ENCODE measurements at places on chromosomes 1 and 21.

DNA sequence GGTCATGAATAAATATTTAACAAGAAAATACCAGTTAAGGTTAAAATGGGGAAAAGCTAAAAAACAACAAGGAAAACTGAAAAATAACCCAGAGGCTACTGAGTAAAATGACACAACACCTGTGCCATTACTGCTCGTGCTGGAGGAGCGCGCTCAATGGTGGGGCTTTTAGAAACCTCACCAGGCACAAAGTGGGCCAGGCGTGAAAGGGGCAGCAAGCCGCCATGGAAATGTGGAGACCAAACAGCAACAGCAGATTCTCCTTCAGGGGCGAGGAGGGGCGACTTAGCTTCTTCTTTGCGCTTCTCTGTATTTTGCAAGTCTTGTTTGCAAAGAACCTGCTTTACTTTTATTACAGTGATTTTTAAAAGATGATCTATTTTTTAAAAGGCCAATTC is 18.9 kb upstream of the SPATC1L start:
- DNase-seq: no peak

DNA sequence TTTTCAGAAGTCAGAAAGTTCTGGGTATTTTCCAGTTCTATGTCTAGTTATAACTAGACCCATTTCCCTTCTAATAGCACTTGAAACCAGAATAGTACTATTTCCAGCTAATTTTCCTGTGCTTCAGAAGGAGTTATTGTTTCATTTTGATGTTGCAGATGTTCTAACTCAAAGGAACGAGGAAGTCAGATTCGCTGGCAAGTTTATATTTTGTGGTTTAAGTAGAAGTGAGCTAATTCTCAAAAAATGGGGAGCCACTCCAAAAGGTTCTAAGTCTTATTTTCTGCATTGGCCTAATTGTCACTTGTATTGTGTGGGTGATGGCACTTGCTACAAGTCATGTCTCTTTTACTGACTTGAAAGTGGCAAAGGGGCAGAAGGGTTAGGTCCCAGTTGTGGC is 18.1 kb downstream of the CCDC185 start:
- DNase-seq: no peak

DNA sequence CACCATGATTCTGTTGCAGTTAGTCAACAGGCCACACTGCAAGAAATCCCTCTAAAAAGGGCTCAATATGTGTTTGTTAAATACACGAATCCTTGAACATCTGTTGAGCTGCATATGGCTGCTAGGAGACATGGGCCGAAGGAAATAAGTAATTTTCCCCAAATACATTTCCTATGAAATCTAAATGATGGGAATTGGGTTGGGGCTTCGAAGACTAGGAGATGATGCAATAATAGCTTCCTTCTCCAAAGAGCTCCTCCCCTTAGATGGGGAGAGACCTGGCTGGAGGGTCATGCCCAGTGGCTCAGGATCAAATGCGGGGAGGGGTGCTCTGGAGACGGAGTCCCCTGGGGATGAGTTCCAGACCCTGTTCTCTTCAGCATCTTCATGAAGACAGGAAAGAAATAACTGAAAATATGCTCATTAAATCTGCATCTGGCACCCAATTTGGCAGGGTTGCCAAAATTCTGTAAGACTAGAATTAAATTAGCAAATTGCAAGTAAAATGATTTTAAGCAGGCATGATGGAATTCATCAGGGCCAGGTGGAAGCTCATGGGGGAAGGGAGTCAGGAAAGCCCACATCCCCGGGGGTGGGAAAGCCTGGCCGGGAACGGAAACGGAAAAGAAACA is 165.0 kb upstream of the EDN2 start:
- DNase-seq: peak; percentile 25

GRCh38 chr1:118751166-118751565 is 237.0 kb downstream of the TBX15 start:
- no peak for DNase-seq

DNA sequence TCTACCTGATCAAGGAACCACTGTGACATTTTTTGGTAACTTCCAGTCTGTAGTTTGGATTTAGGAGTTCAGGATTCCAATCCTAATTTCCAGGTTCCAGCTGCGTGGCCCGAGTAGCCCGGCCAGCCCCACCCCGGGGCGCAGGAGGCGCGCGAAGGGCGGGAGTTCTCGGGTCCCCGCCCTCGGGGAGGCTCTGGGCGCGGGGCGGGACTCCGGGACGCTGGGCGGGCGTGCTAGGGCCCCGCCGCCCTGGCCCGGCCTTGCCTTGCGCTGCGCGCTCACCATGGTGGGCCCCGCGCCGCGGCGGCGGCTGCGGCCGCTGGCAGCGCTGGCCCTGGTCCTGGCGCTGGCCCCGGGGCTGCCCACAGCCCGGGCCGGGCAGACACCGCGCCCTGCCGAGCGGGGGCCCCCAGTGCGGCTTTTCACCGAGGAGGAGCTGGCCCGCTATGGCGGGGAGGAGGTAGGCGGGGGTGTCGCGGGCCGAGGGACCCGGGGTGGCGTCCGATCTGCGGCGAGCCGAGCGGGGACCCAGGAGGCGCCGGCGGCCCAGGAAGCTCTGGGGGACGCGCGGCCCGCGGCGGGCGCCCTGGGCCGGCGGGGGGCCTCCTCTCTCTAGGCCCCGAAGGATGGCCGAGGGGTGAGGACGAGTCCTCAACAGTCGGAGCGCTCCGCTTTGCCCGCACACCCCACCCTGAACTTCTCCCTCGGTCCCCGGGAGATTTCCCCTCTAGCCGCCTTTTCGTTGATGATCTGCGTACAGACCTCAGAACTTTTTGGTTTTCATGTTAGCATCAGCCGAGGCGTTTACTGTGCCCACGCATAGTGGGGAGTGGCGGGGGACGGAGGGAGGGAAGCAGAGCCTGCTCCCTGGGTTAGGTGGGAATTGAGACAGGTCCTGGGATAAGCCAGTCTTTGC is at the start of gene NENF:
Gene NENF, plus strand, starts transcription at position 260 of the 916 bp plus-strand sequence. Its CDS starts 24 bp downstream, at position 284.
- peak; percentile 73 for DNase-seq

DNA sequence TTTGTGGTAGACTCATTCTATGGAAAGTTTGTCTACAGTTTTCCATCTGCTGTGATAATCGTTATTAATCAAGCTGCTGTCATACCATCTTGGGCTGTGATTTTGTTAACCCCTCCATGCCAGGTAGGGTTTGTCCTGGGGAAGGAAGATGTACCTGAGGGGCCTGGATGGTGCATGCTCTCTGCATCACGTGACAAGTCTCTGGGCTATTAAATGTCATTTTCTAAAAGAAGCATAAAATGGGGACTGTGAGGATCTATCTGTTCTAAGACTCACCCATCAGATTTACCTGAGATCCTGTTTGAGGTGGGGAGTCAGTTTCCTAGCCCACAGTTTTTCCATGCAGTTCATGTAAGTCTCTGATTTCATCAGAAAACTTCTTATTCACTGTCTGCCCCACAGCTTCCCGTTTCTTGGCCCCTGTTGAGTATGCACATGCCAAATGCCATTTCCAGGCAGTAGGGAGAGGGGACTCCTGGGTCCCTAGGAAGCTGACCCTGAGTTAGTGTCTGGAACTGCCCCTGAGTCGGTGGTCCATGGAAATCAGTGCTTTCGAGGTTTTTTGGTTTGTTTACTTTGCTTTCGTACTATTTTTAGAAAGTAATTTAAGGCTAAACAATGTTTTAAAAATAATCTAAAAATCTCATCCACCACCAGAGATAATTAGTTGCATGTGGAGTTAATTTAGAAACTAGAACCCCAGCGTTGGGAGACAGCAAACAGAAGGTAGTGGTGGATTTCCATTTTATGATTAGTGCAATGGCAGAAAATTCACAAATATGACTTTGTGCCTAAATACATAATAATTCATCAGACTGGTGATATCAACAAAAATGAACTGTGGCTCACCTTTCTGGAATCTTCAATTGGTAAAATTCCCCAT is 46.7 kb downstream of the ZBTB18 start:
- DNase-seq: no peak

GRCh38 chr1:109923131-109923945 is 12.7 kb downstream of the CSF1 start:
- no peak for DNase-seq

DNA sequence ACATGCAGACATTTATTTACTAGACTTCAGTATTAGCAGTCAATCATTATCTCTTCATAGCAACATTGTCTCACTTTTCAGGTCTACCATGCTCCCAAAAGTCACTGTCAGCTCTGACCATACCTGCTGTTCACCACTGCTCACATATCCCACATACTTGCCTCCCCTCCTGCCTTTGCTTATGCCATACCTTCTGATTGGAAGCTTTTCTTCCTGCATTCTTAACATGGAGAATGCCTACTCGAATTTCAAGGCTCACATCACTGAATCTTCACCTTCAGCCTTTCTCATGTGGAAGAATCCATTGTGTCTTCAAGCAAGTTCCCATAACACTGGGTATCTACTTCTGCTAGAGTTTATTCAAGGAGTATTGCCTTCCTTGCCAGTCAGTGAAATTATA is 135.4 kb downstream of the NTNG1 start:
- DNase-seq: no peak

- no peak for DNase-seq
These were observed 36.6 kb downstream of the AZIN2 start for GRCh38 chr1:33117440-33118085.

DNA sequence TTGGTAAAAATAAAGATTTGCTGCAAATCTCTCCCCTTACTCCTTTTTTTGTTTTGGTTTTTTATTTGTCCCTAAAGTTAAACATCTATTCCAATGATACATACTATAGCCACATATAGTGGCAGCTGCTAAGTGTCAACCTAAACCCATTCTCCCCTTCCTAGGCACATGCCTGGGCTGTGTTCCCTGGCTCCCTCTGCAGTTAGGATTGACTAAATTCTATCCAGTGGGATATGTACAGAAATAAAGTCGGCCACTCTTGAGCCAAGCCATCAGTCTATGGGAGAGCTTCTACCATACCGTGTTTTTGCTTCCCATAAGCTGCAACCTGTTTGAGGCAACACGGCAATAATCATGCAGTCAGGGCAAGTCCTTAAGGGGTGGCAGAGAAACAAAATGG is 23.6 kb downstream of the MCOLN3 start:
- DNase-seq: no peak

GRCh38 chr1:205335692-205336091 is 14.1 kb upstream of the NUAK2 start:
- peak; percentile 83 for DNase-seq

GRCh38 chr1:20076710-20077461 is 6.9 kb downstream of the PLA2G5 start:
- no peak for DNase-seq

- DNase-seq: no peak
These were observed 588.3 kb downstream of the NPHP4 start for GRCh38 chr1:5403935-5404334.

DNA sequence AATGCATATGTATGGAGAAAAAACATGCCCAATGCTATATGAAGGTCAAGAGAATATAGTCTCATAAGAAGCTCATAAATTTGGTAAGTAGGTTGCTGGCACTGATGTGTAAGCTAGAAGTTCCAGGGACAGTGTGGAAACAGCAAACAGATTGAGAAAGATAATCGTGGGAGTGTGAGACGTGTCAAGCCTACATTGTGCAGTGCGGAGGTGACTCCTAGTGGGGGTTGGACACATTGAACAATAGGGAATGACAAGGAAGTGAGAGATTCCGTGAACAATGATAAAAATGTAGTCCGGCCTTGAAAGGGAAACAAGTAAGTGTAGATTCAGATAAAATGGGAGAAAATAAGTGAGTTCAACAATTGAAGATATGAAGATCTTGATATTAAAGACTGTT is 788.4 kb upstream of the PRMT6 start:
- peak; percentile 70 for DNase-seq

- DNase-seq: no peak
These were observed 70.6 kb downstream of the PTBP2 start for GRCh38 chr1:96792220-96792619.

DNA sequence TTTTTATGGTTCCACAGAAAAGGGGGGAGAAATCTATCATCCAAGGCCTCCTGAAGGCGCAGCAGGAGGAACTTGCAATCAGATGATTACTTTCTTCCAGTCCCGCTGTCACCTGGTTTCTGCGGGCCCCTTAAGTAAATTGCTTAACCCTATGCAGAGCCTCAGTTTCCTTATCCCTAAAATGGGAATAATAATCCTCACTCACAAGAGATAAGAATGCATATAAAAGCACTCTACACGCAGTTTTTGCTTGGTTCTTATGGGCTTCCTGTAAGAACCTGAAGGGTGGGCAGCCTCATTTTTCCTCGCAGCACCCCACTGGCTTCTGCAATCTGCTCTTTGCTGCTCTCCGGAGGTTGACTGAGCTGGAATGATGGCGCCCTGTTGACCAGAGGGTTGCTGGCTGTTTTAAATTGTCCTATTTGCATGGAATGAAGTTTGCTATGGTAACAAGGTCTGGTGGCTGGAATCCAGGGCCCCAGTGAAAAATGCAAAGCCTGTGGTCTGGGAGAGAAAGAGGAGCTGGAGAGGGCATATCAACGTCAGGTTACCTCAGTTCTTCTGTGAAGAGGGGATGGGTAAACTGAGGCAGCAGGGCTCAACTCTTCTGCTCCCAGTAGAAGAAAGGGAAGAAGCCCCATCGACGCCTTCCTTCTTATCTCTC is 1.0 kb upstream of the KAZN start:
- no peak for DNase-seq

GRCh38 chr21:17903029-17903806 is 84.1 kb upstream of the C21orf91 start:
- DNase-seq: peak; percentile 38

GRCh38 chr1:81308191-81308590 is 492.5 kb upstream of the ADGRL2 start:
- no peak for DNase-seq
